NB4 (cell line): ENCODE measurements at places on chromosomes 6 and 20.

DNA sequence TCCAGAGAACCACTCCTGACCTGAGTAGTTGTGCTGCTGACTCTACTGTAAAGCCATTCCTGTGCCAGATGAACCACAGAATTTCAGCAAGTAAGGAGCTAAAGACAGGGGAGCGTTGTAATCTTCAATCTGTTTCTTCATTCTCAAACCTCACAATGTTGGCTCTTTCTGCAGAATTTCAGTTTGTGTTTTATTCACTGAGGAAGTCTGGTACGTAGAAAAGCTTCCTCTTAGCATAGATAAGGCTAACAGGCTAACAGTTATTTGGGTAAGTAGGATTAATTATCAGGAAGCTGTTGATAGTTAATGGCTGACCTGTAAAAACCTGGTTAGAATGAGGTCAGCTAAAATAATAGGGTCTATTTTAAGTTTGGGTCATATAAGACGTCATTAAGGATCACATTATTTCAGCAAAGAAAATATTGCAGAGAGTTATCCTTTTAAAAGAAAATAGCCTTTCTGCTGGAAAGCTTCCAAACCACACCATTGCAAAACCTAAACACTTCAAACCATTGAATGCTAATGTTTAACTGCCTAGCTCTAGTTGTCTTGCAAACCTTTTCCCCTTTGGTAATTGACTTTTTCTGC lies 14.1 kb upstream of the TENT5A start:
- peak; percentile 91 for DNase-seq

DNA sequence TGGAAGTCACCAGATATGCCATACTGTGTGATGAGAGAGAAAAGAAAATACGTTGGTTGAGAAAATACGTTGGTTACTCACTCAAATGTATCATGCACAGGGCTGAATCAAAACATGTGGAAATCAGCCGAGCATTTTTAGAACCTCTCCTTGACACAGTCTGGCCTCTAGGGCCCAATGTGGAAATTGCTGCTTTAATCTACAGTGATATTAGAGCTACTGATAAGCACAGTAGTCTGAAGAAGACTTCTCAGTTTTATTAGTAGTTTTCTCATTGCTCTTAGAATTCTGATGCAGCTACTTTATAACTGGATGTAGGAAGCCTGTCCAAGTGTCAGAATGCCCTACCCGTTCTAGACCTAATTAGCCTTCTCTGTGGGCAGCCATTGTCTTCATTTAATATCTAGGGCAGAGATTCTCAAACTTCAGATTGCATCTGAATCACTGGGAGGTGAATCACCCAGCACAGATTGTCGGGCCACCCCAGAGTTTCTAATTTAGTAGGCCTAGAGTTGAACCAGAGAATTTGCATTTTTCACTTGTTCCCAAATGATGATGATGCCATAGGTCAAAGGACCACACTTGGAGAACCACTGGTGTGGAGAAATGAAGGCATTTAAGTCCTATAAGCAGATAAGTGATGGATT lies 229.1 kb downstream of the PLCB1 start:
- peak; percentile 9 for DNase-seq

DNA sequence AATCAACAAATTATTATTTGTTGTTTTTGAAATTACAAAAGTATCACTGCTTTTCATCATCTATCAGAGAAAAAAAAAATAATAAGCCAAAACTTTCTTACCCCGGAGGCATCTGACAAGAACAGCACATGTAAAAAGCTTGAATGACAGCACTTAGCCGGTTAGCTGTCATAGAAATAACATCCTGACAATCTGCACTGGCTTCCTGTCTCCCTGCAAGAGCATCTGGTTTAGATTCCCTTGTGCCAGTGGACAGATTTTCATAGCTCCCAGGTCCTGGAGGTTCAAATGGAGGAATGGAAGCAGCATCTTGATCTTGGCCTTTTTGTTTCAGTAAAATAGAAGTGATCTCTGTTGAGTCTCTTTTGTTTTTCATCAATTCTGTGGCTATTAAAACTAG lies 74.8 kb downstream of the HACE1 start:
- no peak for DNase-seq

- DNase-seq: peak; percentile 18
Observed at GRCh38 chr6:73768558-73768957, 72.6 kb downstream of the CD109 start.

- DNase-seq: no peak
Observed at GRCh38 chr6:170125456-170126300, 165.2 kb downstream of the DLL1 start.

GRCh38 chr20:59996108-59996507 lies 37.9 kb downstream of the CDH26 start:
- DNase-seq: no peak

DNA sequence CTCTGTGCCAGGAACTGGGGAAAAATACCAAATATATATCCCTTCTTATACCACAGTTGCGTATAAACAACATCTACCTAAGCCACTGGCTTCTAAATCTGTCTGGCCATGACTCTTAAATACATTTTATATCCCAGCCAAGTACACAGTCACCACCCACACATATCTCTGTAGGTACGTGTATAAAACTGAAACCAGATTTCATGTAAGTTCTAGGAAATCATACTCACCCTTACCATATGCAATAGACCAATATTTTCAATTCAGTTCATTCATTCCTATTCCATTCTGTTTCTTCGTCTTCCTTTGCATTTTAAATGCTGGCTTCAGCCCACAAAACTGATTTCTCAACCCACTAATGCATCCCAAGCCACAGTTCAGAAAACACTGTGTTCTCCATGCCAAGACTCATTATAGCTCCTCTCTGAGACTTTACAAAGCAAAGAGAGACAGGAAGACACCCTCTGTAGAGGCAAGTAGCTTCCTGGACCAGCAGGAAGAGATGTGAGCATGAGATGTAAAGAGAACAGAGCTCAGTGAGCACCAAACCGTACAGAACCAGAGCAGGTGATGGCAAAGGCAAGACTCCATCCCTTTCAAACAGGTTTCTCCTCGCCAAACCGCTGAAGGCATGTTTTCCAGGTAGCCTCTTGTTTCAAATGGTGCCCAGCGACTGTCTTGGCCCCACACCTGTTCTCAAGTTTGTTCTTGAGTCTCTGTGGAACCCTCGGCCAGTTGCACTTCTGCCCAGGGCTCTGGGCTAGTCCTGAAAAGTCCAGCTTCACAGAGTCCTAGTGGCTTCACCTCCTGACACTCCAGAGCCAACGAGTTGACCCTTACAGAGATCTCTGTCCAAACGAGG lies 18.7 kb downstream of the FAM50B start:
- no peak for DNase-seq

- DNase-seq: no peak
Observed at GRCh38 chr6:14951704-14952103, 294.2 kb upstream of the JARID2 start.

DNA sequence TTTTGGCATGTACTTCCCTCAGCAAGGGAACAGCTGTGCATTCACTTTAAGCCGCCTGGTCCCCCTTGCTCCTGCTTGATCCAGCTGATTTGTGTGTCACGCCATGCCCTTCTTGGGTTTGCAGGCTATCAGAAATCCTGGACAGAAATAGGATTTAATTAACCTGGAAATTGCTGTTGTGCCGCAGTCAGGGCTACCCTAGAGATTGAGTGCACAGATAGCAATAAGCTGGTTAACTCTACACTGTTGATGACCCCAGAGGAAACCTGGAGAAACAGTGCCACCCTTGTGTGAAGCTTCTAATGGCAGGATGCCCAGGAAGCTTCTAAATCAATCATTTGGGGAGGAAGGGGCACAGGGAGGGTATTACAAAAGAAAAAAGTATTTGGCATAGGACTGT lies 199.0 kb downstream of the JARID2 start:
- DNase-seq: peak; percentile 48

DNA sequence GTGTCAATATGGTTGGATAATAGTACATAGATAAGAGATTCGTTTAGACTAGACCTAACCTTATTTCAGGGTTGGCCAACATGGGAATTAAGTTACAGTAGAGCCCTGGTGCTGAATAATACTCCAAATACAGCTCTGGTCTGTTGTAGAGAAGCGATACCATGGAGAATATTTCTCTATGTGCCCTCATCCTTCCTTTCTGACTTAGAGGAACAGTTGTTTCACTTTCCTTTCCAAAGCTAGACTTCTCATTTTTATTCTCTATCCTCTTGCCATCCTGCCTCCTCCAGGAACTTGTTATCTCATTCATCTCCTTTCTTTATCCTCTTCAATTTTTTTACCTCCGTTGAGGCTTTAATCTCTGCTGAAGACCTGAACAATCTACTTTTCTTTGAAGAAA lies 68.9 kb downstream of the EDN1 start:
- no peak for DNase-seq
